Hematopoietic multipotent progenitor cell treated with erythropoietin and hydrocortisone succinate and interleukin-3 and kit ligand, for 17 days (in vitro differentiated cells): ENCODE measurements at places on chromosomes 5 and 9.

DNA sequence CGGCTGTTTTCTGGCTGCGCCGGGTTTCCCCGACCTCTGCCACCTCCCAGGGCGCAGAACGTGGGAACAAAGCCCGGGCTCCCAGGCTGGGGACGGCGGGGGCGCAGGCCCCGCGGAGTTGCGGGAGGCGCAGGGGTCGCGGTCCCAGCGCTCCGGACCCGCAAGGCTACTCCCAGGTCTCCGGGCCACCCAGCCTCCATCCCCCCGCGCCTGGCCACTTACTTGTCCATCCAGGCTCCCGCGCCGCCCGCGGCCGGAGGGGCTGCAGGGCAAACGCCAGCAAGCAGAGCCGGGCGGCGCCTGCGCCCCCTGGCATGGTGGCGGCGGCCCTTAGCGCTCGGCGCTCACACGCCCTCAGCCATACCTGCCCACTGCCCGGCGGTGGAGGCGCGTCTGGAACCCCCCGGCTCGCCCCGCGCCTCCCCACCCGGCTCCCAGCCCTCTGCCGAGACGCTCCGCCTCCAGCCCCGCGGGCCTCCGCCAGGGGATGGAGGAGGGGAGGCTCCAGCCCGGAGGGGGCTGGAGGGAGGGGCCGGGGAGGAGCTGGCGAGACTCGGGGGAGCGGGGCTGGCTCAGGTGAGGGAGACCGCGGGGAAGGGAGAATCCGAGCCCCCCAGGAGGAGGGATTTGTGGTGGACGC, at the start of gene ADAM19:
ADAM19 (minus strand) TSS at position 395 of the 640 bp plus-strand sequence; CDS start at position 316, 79 bp downstream.
- no peak for DNase-seq

DNA sequence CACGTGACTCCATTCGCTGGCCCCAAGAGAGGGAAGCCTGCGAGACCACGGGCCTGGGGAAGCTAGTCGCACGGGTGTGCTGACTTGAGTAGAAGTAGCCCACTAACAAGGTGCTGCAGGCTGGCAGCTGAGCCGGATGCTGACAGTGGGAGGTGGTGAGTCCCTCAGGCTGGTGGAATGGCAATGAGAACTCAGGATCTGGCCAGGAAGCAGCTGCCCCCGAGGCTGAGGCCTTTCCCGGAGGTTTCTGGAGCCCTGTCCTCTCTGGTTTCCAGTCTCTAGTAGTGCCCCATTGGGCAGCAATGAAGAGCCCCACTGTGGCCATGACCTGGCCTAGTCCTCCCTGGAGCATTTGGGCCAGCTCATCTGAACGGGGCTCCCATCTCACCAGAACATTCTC, 366.7 kb upstream of the IRX4 start:
- DNase-seq = no peak

DNA sequence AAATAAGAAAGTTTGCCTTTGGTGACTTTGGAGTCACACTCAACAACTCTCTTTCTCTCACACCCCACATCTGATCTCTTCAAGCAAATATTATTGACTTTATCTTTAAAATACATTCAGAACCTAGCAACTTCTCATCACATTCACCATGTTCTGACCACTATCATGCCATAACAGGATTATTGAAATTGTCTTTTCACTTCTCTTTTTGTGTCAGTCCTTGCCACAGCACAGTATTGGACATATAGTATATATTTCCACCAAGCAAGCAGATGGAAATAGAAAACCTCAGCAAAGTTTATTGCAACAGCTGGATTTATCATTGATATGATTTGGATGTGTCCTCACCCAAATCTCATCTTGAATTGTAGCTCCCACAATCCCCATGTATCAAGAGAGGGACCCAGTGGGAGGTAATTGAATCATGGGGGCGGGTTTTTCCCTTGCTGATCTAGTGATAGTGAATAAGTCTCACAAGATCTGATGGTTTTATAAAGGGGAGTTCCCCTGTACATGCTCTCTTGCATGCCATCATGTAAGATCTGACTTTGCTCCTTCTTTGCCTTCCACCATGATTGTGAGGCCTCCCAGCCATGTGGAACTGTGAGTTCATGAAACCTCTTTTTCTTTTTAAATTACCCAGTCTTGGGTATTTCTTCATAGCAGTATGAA, 26.9 kb upstream of the ITGA1 start:
- DNase-seq = no peak

DNA sequence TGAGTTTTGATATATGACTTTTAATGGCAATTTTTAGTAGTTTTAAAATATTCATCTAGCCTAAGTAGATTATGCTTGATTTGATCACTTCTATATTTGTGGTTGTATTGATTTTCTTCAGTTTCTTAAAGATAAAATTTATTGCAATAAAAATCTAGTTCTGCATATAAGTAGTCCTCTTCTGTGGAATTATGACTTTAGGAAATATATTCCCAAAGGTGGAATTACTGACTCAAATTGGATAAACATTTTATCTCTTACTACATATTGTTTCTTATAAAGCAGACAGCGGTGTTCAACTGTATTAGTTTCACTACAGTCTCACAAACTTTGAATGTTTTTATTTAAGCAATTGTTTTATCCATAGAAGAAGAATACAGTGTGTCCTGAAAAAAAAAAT, 883.0 kb upstream of the SEMA6A start:
- no peak for DNase-seq
